EH (cell line): ENCODE measurements at places on chromosomes 3 and 15.
A peak's percentile ranks its signal among the peaks of the same experiment; 100 is the strongest.

GRCh38 chr3:48064292-48064829 lies 48.1 kb upstream of the MAP4 start:
- DNase-seq = peak; percentile 27

- DNase-seq = no peak
These were observed 12.9 kb downstream of the UBAP1L start for GRCh38 chr15:65101891-65102708.

GRCh38 chr15:66226736-66227135 lies 26.8 kb downstream of the MEGF11 start:
- DNase-seq = no peak

DNA sequence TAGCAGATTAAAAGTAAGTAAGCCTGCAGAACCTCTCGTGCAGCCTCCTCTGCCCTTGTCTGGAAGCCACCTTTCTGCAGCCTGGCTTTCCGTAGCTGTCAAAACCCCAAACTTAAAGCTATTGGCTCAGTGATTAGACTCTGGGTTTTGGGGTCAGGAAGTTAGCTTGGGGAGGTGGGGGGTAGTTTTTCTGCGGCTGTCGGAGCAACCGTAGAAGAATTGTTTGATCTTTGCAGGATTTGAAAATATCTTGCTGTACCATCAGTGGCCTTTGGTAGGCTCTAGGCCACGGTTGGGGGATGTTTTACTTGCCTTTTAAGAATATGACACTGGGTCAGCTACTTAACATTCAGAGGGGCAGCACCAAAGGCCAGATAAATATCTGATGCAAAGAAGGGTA lies 88.4 kb upstream of the RASGRP1 start:
- no peak for DNase-seq

DNA sequence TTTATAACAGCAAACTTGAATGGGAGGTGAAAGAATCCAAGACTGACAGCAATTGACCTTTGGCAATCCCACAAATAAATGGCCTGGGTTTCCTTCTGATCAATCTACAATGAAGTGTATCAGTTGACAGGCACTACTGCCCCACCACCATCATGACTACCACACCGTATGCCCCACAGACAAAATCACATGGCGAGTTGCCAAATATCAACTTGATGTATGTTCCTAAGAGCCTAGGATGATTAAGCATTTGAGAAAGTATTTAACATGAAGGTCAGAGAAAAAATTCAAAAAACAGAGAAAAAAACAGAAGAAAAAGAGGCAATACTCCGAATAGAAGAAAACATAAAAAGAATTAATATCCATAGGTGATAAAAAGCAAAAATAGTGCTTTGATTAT lies 215.9 kb upstream of the STAC start:
- no peak for DNase-seq

DNA sequence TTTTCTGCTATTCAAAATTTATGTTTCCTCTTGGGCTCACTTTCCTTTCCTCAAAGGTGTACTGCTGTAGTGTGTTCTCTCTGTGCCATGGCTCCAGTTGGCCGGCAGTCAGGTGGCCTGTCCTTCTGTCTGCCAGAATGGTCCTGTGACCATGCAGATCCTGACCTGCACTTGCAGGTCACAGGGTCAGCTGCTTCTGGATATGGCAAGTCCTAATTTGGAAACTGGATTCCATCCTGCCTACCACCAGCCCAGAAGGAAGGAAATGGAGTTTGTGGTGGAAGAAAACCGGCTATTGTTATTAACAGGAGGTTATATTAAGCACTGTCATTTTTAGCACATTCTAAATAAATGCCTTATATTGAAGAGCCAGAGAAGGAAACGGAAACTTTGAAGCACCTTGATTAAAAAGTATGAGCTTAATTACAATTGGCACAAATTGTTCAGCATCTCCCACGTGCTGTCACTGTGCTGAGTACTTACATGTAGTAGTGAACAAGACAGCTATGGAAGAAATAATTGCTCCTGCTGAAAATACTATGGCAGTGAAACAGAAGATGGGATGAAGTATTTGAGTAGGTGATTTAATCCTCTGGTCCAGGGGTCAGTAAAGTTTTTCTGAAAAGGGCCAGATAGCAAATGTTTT lies 362.8 kb downstream of the PTPRG start:
- DNase-seq = no peak

- no peak for DNase-seq
These were observed 51.8 kb downstream of the CYP11A1 start for GRCh38 chr15:74315626-74316025.

DNA sequence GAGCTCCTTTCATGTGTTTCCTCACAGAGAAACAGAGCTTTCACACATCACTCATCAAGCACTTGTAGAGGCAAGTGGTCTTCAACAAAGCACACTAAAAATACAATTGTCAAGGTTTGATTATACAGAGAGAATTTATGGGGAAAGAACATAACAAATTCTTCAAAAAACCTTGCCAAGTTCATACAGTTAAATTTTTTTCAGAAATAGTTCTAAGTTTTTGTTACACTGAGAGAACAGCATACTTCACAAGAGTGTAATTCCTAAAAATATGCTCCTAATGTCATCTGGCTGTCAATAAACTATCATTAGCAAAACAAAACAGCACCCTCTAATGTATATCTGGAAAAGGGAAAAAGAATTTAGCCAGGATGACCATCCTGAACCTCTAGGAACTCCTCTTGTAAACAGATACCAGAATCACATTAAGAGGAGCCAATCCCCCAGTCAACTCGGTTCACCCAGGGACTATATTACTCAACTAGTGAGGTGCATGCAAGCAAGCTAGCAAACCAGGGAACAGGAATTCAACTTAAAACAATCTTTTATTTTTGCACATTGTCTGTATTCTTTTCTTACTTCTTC lies 63.3 kb downstream of the RAD18 start:
- peak; percentile 76 for DNase-seq

DNA sequence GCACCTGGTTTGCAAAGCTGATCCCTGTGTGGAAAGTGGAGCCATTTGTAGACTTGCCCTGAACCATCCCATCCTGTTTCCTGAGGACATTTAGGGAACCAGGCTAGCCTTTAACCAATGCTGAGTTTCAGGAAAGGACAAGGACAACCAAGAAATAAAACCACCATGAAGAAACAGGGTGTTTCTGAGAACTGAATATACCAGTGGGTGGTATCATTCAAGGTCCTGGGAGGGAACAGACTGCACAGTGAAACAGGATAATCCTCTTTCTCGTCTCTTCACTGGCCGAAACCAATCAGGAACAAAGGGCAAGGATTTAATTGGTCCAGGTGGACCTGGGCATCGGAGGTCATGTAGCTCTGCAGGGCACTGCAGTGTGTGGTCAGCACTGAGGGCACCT lies 21.8 kb downstream of the ZNF860 start:
- no peak for DNase-seq

DNA sequence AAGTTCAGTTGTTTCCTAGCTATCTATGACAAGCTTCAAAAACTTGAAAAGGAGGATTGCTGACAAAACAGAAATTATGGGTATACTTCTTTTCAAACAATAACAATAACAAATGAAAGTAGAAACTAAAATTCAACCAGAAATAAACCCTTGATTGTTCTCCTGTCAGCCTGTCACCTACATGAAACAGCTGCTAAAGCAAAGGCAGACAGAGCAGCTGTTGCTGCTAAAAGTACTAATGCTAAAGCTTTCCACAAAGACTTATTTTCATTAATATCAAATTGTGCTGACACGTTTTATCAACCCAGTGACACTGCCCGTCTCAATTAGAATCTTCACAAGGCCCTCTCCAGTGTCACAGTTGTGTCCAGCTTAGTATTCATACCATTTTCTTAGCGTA lies 533.2 kb upstream of the GBE1 start:
- DNase-seq = no peak

- no peak for DNase-seq
These were observed at the start of gene KBTBD12 for GRCh38 chr3:127915115-127915936. KBTBD12 (plus strand) TSS chr3:127915232; CDS start chr3:127923062, 7,830 bp downstream.

DNA sequence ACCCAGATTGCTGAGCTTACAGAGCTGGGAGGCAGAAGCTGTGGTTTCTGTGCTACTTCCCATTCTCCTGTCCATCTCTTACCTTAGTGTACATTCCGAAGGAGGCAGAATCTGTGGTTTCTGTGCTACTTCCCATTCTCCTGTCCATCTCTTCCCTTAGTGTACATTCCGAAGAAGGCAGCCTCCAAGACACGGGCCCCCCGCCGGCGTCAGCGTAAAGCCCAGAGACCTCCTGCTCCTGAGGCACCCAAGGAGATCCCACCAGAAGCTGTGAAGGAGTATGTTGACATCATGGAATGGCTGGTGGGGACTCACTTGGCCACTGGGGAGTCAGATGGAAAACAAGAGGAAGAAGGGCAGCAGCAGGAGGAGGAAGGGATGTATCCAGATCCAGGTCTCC lies 11.2 kb downstream of the NUTM1 start:
- no peak for DNase-seq
